ENCODE measurements at places on chromosomes 1 and 21.

DNA sequence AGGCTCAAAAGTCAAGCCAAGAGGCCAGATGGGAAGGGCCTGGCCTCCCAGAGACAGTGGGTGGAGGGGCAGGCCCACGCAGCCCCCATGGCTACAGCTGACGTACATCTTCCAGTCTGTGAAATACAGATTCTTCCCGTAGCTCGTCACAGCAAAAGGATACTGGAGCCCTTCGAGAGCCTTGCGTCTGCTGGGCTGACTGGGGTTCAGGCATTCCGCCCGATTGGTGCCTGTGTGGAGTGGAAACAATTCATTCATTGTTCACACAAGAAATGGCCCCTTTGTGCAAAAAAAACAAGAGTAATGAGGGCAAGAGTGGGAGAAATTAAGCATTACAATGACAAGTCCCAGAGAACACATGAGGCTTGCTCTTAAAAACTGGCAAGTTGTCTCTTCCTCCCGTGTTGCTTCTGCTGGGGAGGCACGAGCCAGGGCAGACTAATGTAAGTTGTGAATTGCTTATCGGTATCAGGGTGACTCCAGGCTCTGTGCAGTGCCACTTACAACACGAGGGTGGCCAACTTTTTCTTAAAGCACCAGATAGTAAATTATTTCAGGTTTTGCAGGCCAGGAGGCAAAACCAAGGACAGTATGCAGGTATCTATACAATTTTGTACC is 85.1 kb downstream of the NID1 start:
- DNase-seq: no peak

DNA sequence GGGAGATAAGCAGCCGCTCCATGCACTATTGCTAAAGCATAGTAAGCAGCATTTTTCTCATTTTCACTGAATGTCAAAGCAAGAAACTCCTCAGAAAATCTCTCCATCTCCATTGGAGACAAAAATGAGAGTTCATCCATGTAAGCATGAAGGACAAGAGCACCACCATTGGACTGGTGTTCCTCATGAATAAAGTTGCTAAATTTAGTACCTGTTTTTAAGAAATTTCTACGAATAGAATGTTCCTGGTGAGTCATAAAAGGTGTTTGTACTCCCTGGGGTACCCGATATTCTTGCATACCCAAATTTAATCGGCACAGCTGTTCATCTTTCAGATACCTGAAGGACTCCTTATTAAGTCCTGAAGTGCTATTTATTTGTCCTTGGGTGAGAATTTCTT is 14.8 kb downstream of the RSBN1 start:
- DNase-seq: no peak

GRCh38 chr1:175129644-175129996 is 62.0 kb downstream of the TNN start:
- no peak for DNase-seq

GRCh38 chr1:65764052-65764451 is 28.6 kb upstream of the PDE4B start:
- DNase-seq: no peak

DNA sequence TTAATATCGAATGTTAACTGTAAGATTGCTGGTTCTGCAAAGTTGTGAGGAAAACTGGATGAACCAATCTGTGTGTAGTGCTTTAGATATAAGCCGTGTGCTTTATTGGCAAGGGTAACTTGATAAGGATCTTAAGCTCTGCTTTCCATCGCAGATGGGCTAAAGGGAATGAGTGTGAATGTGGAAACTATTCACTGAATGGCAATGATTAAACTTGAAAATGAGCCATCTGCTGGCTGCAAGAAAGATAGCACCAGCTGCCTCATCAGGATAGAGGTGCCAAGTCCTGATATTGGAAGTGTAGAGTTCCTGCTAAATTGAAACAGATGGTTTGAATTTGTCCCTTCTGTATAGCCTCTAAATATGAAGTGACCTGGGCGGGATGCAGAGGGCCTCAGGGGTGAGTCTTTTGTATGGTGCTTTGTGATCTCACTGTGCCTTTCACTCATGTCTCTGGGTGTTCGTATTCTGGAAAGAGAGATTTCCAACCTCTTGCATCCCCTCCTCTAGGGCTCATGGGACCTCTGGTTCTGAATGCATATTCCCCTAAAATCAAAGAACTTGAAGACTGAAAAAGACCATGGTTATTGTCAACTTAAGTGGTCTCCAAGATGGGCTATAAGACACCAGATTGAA is 9.2 kb downstream of the FCRL3 start:
- DNase-seq: peak; percentile 26

DNA sequence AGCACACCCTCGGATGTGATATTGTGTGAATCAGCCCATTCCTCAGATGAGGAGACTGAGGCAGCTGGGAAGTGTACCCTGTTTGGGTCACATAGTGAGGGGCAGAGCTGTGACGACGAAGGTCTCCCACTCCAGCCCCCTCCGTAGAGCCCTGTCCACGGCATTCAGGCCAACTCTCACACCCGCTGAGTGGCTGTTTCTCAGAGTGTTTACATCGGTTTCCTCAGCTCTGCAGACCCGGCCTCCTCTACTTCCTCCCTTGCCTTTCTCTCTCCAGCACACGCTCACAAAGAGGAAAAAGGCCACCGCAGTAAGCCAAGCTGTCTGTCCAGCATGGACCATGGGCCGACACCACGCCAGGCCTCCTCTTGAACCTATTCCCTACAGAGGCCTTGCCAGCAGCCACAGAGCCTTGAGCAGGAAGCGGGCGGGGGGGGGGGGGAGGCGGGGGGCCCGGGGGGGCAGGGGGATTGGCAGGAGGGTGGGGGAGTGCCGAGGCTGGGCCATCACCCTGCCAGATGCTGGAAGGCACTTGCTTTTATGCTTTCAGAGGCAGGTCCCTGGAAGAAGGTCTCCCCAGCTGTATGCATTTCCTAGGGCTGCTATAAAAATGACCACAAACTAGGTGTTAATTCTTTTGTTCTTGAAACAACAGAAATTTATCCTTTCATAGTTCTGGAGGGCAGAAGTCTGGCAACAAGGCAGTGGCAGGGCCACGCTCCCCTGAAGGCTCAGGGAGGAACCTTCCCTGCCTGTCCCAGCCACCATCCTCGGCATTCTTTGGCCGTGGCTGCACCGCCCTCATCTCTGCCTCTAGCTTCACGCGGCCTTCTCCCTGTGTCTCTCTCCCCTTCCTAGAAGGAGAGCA is 178.4 kb downstream of the PSMG1 start:
- DNase-seq: no peak

GRCh38 chr21:27196651-27197050 is 229.8 kb upstream of the ADAMTS5 start:
- no peak for DNase-seq

DNA sequence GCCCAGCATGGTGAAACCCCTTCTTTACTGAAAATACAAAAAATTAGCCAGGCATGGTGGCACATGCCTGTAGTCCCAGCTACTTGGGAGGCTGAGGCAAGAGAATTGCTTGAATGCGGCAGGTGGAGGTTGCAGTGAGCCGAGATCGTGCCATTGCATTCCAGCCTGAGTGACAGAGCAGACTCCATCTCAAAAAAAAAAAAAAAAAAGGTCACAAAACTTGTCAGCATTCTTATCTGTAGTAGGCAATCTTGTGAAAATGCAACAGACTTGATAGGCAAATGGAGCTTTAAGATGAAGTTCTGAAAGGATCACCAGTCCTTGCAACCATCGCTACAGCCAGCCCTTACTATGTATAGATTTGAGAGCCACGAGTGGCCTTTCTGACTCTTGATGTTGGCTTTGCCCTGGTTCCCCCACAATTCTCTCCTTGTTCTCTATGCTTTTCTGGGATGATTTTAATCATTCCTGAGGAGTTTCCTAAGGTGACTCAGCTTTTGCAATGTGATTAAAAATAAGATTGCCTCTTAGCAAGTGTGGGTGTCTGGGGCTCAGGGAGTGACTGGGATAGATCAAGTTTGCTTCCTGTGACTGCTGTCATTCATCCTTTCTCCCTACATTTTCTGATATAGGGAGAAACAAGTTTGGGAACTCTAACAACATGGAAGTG is 7.1 kb upstream of the MAP1LC3C start:
- no peak for DNase-seq
